ENCODE measurements at places on chromosomes 6 and 20.

DNA sequence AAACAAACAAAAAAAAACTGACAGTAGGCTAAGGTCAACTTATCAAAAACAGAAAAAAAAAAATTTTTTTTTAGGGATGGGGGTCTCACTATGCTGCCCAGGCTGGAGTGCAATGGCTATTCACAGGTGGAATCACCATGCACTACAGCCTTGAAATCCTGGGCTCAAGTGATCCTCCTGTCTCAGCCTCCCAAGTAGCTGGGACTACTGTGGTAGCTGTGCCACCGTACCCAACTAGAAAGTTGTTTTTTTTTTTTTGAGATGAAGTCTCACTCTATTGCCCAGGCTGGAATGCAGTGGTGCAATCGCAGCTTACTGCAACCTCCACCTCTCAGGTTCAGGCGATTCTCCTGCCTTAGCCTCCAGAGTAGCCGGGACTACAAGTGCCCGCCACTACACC, 2.1 kb downstream of the COMMD7 start:
- no peak for DNase-seq

DNA sequence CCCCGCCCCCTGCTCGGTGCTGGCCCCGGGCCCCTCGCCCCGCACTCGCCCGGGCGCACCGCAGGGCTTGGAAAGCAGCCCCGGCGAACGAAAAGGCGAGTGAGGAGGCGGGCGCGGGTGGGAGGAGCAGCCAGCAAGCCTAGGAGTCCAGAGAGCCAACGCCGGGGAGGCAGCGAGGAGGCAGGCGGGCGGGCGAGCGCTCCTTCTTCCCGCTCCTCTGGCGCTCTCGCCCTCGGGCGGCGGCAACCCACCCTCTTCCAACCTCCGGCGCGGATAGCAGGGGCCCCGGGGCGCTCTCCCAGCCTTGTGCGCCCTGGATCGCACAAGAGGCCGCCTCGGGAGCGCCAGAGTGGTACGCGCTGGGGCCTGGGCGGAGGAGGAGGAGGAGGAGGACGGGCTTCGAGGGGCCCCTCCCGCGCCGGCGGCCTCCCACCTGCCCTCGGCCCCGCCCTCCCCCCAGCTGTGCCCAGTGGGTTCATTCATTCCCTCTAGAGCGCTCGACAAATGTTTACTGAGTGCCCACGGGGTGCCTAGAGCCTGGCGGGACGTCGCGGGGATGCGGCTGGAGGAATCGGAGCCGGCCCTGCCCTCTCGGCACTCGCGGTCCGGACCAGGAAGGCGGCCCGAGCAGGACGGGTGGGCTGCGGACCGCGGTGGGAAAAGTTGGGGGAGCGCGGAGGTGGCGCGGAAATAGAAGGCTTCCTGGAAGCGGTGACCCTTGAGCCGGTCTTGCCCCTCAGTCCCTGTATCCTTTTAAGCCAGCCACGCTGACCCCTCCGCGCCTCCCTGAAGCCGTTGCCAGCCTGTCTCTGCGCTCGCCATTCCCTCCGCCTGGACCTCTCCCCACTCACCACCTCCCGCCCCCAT, at the start of gene BMP7:
Gene BMP7 (minus strand): TSS at position 351 of the 867 bp plus-strand sequence. CDS start 519 bp downstream, outside the sequence.
- DNase-seq: no peak

DNA sequence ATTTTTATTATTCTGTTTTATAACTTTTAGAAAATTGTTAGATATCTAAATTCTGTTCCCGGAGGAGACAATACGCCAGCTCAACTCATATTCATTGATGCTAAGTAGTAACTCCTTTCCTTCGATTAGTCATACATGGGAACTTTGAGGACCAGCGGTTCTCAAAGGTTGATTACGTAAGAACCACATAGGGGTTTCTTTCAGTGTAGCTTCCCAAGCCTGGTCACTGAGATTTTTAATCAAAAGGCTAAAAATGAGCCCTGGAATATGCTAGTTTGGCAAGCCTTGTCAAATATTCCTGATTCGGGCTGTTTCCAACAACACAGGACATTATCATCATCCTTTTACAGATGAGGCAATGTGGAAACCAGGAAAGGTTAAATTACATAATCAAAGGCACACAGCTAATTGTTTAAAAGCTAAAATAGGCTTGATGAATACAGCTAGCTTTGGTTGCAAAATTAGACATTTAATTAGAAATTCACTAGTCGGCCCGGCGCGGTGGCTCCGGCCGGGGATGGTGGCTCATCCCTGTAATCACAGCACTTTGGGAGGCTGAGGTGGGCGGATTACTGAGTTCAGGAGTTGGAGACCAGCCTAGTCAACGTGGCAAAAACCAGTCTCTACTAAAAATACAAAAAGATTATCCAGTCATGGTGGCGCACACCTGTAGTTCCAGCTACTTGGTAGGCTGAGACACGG, 14.6 kb upstream of the MEI4 start:
- no peak for DNase-seq

DNA sequence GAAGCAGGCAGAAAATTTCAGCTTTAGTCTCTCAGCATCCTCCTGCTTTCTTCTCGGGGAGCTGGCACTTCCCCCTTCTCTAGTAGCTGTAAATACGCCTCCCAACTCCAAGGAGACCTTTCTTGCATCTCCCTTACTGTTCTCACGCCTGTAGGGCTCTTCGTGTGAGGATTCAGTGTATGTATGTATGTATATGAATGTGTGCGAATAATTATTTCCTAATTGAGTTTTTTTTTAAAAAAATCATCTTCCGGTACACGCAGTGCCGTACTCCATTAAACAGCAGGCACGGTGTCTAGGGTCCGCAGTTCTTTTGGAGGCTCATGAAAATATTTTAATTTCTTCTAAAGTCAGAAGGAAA, 85.4 kb downstream of the HFE start:
- DNase-seq: no peak

GRCh38 chr6:138498629-138499302, 528 bp downstream of the NHSL1 start:
- DNase-seq: no peak

DNA sequence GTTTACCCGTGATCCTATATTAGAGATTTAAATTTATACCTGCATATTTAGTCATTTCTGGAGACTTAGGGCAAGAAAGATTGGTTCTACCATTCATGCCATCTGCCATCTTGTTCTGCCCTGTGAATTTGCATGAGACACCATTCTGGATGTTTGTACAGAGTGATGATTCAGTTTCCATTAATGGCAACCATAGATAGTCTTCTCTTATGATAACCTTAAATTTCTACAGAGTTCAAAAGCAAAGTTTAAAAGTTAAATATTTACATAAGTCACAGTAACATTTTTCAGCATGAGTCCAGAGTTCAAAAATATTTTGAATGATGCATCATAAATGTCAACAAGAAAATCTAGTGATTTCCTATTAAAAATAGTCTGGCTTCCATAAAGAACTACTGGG, 23.2 kb downstream of the PLCB1 start:
- DNase-seq: no peak

- no peak for DNase-seq
These were observed 4.9 kb downstream of the TRAF3IP2 start for GRCh38 chr6:111600588-111601445.

DNA sequence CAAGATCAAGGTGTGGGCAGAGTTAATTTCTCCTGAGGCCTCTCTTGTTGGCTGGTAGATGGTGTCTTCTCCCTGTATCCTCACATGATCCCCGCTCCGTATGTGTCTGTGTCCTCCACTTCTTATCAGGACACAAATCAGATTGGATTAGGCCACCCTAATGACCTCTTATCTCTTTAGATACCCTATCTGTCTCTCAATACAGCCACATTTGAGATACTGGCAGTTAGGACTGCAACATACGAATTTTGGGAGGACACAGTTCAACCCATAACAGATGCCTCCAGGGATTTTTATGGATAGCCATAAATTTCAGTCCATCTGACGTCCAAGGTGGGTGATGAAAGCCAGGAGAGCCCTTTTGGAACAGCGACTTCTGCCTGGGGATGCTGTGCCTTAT, 369.0 kb downstream of the NRN1 start:
- no peak for DNase-seq

GRCh38 chr20:11195169-11195568, 521.4 kb upstream of the JAG1 start:
- DNase-seq: no peak

DNA sequence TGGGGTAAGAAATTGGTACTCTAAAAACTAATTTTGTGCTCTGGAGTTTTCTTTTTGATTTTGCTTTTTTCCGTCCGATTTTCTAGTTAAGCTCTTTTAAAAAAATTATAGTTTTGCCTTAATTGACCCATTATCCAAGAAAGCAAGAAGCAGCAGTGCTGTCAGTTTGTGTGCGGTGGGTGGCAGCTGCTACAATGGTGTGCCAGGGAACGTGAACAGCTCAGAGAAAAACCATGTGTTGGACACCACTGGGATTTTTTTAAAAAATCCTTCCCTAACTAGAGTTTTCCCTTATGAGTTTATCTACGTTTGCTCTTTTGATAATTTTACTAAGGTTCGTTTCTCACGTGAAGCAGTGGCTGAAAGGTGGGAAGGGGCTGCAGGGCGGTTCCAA, 8.0 kb downstream of the MAP3K5 start:
- no peak for DNase-seq

- no peak for DNase-seq
These were observed 119.8 kb downstream of the SGK1 start for GRCh38 chr6:134198093-134198492.

GRCh38 chr6:142884214-142885035, 60.6 kb downstream of the HIVEP2 start:
- no peak for DNase-seq

DNA sequence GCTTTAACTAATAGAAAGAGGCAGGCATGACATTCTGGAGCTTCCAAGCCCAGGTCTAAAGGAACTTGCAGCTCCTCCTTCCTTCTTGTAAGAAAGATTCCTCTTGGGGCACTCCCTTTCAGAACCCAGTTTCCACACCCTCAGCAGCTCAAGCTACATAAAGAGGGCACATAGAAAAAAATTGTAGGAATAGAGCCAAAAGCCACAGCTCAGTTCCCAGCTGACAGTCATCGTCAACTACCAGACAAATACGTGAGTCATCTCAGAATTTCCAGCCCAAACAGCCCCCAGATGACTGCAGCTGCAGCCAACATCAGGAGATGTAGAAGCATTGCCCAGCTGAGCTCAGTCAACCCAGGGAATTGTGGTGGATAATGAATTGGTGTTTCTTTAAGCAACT, 349.8 kb upstream of the ARID1B start:
- no peak for DNase-seq

DNA sequence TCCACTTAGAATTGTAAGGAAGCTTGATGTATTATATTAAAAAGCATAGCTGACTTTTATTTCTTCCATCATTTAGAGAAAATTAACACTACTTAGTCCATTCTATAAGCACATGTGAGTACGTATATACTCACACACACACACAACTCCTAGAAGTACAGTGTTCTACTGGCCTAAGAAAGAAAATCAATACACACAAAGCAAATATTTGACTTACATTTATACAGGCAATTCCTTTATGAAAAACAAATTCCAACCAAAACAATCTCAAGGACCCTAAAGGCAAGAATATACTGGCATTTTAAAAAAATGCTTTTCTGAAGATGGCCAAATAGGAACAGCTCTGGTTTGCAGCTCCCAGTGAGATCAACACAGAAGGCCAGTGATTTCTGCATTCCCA, 71.9 kb downstream of the NRSN1 start:
- no peak for DNase-seq

- DNase-seq: no peak
These were observed 3.2 kb upstream of the PMEPA1 start for GRCh38 chr20:57712851-57713504.

GRCh38 chr20:15843777-15844176, 729.5 kb downstream of the KIF16B start:
- DNase-seq: no peak

DNA sequence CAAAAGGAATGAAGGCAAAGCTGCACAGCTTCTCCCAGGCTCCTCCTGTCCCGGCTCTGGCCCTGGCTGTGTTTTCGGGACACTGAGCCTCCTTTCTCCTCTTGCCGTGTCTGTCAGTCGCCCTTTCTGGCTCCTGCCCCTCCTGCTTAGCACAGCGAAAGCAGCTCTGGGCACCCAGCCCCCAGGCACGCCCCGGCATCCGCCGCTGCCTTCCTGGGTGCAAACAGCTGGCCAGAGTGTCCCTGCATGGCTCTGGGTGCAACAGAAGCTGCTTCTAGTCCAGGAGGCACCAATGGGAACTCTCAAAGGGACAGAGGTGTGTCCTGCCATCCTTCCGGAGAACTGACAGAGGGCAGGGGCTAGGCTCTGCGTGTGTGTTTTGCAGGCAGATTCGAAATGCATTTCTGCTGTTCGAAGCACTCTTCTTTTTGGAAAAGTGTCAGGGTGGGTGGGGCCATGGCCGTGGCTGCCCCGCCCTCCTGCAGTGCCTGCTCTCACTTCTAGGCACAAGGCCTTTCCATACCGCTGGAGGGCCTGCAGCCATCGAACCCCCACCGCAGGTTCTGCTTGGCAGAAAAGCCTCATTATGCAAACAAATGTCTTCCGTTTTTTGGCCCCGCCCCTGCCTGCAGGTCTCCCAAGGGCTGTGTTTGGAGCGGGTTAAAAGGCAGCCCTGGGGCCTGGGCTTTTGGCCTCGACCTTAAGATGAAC, 15.5 kb downstream of the COL9A3 start:
- no peak for DNase-seq

- DNase-seq: no peak
These were observed 109.3 kb downstream of the DNAH8 start for GRCh38 chr6:38824243-38824894.

DNA sequence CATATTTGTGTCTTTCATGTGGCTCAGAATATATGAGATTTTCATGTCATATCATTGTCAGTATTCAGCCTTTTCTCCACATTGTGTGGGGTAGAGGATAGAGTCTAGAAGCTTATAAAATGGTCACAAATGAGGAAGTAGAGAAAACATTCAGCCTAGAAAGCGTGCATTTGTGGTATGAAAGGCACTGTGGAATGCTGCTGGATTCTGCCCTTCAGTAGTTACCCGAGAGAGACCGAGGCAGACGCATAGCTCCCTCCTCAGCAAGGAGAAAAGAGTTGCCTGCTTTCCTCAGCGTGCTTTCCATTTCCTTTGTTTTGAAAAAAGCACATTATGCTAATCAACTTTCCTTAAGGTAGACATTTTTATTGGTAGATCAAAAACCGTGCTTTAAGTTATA, 28.7 kb downstream of the MYB start:
- no peak for DNase-seq

DNA sequence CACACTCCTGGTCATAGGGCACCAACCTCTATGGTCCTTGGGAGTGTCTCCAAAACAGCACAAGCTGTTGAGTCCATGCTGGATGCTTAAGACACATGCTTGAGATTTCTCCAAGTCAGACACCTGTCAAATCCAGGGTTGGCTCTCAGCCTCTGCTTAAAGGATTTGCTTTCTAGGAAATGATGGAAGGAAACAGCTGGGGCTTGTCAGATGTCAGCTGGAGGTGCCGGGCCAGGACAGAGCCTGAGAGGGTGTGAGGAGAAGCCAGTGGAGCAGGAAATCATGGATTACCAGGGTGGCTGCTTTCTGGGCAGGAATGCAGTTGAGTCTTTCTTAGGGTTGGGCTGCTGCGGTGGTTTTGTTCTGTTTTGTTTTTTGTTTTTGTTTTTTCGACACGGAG, 83.0 kb upstream of the FAM184A start:
- DNase-seq: no peak

GRCh38 chr6:21039926-21040325, 505.7 kb downstream of the CDKAL1 start:
- DNase-seq: no peak

GRCh38 chr6:110646951-110647910, 168.0 kb downstream of the CDK19 start:
- no peak for DNase-seq

All from stimulated activated CD8-positive, alpha-beta memory T cell treated with anti-CD3 and anti-CD28 coated beads, Interleukin-4, amount 100 ng/mL, for 24 hours (primary cell).